ENCODE measurements at places on chromosomes 16 and 17.
A peak's percentile ranks its signal among the peaks of the same experiment; 100 is the strongest.

GRCh38 chr17:4854111-4854681 is 21.1 kb downstream of the MINK1 start:
- DNase-seq: peak; percentile 66

DNA sequence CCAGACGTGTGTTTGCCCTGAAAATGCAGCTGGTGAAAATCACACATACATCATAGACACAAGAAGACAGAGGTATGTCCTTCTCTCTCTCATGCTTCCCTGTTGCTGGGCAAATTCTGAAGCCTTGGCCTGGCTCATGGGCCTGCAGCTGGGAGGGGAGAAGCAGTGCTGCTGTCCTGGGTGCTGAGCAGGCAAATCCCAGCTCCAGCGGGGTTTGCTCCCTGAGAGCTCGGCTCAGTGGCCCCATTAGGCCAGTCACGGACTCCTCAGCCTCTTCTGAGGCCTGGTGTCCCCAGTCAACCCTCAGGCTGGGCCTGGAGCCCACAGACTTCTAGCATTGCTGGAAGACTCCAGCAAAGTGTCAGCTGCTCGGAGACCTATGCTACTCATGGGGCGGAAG is 11.7 kb downstream of the RHBDL3 start:
- peak; percentile 61 for DNase-seq

DNA sequence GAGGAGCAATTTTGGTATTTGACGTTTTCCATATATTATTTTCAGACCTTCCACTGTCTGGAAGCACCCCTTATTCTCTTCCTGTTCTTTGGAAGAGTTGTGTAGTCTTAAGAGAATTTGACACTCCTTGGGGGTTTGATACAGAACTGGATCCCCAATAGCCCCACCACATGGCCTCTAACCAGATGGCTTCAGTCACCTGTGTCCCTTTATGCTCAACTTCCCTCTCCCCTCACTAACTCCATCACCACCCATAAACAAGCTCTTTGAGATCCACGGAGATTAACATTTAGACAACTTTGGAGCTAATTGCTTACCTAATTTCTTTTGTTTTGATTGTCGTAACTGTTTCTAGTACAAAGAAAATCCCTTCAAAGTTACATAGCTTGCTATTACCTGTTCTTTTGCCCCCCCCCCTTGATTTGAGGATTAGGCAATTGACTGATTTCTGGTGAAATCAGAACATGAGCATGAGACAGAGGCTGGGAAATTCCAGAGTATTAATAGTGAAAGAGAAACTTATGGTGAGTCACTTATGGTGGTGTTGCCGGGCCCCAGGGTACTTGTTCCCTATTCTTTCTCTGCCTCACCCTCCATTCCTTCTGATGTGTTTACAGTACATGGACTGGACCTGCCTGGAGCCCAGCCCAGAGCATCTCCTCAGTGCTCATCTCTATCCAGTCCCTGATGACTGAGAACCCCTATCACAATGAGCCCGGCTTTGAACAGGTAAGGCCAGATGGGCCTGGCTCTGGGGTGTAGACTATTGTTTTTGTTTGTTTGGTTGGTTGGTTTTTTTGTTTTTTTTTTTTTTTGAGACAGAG is 7.5 kb downstream of the UBE2Z start:
- peak; percentile 93 for DNase-seq

DNA sequence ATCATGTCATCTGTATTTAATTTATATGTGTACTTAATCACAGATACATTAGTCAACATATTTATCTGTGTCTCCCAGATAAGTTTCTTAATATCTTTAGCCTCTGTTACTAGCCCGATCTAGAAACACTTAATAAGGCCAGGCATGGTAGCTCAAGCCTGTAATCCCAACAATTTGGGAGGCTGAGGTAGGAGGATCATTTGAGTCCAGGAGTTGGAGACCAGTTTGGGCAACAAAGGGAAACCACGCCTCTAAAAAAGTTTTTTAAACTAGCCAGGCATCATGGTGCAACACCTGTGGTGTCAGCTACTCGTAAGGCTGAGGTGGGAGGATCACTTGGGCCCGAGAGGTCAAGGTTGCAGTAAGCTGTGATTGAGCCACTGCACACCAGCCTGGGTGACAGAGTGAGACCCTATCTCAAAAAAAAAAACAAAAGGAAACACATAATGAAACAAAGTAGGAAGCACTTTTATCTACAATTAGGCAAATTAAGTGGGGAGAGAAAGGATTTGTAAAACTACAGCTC is 9.4 kb downstream of the SKA2 start:
- no peak for DNase-seq

DNA sequence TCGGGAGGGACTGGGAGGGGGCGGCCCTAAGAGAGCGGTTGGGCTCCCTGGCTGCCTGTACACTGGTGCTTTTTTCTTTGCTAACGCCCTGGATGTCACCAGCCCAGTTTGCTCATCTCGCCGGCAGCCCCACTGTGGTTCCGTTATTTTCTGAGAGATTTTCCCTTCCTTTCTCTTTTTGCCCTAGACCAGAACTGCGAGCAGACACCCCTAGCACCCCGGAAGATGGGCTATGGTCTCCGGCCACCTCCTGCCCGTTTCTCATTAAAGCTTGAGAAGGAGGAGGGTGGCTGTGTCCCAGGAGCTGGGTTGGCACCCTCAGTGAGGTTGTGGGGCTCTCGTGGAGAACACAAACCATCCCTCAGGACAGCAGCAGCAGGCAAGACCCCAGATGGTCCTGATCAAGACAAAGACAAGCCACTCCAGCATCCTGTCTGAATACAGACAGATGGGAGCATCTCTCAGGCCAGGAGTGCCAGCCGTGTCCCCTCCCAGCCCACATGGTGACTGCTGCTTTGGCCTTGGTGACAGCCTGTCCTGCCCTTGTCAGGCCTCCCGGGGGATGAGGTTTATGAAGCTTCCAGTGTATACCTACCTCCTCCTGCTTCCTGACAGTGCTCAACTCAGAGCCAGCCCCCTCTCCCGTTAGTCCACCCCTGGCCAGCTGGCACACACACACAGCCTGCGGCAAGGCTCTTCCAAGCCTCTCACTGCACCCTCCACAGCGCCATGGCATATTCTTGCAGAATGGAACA is 77.2 kb downstream of the KCNJ12 start:
- DNase-seq: no peak

DNA sequence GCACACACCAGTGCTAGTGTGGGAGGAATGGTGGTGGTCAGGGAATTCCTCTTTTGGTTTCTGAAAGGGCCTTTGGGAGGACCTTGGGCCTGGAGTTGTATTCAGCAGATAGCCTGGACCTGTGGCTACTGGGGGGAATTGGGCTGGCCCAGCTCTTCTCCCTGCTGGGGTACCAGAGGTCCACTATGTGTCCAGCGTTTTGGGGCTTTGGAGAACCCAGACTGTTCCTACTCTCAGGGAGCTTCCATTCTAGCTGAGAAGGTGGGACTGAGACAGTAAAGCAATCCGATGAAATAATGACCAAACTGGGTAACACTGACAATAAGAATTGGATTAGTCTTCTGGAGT is 2.4 kb downstream of the EPN3 start:
- DNase-seq: no peak

DNA sequence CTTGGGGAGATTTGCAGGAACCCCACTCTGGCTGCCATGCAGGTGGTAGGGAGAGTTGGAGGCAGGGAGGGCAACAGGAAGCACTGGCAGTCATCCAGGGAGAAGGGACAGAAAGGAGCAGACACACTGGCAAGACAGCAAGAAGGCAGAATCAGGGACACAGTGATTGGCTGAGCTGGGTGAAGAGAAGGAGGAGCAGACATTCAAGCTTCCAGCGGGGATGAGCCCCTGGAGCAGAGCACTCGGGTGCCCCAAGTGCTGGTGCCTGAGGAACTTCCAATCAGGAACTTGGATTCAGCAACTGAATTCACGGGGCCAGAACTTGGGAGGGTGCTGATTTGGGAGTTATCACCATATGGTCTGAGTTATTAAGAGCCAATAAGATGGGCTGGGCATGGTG is 6.3 kb upstream of the ITGA3 start:
- no peak for DNase-seq

- no peak for DNase-seq
Measured at GRCh38 chr16:78549366-78549765, 449.9 kb downstream of the WWOX start.

- DNase-seq: peak; percentile 91
Measured at GRCh38 chr17:28576758-28577465, at the start of gene ALDOC. ALDOC (minus strand) TSS chr17:28576895; CDS start chr17:28575532, 1,363 bp downstream.

- no peak for DNase-seq
Measured at GRCh38 chr16:52852978-52853377, 199.7 kb downstream of the CHD9NB start.

DNA sequence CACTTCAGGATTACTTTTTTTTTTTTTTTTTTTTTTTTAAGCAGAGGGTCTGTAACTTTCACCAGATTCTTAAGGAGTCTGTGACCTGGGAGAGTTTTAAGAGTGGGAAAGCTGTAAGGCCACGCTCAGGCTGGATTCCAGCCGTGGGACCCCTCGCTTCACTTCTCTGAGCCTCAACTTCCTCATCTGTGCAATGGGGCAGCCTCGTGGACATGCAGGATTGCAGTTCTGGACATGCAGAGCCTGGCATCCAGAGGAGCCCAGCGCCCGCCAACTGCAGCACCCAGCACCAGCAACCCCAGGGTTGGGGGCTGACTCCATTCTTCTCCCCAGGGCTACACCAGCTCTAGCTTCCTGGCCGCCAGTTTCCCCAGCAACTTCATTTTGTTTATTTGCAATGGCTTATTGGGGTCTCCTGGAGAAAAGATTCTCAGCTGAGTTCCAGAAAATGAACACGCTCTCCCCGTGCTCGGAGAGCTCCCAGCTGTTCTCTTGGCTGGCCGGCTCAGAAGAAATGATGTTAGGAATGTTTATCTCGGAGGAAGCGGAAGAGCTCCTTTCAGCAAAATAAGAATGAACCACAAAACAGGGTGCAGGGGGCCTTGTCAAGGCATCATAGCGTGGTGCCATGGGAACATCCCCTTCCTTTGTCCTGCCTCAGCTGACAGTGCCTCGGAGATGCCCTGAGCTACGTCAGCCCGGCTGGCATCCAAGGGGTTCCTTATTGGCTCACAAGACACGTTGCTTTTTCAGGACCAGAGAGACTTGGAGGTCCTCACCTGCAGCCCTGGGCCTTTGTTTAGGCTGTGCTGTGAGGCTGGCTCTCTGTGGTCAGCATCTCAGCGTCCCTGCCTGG is 22.9 kb upstream of the ZCCHC14 start:
- no peak for DNase-seq

DNA sequence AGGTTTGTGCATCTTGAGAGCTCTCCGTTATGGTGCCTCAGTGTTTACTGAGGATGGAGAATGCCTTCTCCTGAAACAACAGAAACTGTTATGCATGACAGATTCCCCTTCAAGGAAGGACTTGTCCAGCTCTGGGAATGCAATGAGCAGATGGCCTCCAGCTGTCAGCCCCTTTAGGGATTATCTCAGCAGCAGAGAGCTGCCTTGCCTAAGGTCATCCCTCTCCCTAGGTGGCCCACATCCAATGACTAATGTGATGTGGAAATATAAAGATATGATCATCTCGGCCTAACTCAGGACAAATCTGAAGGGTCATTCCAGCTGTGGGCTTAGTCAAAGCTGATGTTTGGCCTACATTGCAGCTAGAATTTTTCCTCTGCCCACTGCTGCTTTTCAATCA is 214.3 kb upstream of the N4BP1 start:
- DNase-seq: no peak

DNA sequence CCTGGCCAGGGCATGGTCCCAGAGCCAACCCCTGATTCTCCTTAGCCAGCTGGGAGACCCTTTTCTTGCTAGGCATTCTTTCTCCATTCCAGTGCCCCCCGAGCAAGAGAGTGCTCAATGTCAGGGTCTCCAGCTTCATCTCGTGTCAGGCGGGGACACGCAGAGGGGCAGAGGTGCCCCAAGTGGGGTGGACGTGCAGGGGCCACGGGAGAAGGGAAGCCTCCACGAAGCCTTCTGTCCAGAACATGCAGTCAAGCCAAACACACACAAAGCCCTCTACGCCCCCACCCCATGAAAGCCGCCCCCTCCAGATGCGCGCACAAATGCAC is 852 bp downstream of the GPR139 start:
- DNase-seq: no peak

GRCh38 chr17:38604479-38605403 is 1.0 kb downstream of the SRCIN1 start:
- no peak for DNase-seq

DNA sequence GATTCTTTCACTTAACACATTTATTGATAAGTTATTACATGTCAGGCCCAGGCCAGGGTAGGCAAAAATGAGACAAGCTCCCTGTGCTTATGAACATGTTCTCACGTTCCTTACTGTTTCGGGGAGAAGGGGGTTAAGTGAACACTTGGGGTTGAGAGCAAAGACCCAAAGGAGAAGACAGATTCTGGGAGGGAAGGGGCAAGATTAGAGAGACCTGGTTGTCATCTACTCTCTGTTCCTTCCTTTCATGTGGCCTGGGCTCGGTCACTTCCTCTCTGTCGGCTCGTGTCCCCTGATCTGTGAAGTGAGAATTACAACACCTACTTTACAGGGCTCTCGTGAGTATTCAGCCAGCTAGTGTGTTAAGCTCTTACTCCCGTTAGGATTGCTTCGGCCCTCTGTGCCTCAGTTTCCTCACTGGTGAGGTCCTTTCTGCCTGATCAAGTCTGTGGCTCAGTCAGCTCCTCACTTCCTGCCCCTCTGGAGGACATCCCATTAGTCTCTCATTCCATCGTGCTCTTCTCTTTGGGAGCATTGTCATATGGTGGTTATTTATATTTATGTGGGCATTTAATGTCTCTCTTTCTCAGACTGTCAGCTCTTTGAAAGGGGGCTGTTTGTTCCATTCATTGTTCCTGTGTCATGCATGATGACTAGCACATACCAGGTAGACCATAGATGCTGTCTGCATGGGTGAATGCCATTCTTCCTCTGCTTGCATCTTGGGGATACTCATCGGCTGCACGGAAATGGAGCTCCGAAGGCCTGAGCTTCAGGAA is 38.9 kb downstream of the PLCG2 start:
- DNase-seq: no peak

DNA sequence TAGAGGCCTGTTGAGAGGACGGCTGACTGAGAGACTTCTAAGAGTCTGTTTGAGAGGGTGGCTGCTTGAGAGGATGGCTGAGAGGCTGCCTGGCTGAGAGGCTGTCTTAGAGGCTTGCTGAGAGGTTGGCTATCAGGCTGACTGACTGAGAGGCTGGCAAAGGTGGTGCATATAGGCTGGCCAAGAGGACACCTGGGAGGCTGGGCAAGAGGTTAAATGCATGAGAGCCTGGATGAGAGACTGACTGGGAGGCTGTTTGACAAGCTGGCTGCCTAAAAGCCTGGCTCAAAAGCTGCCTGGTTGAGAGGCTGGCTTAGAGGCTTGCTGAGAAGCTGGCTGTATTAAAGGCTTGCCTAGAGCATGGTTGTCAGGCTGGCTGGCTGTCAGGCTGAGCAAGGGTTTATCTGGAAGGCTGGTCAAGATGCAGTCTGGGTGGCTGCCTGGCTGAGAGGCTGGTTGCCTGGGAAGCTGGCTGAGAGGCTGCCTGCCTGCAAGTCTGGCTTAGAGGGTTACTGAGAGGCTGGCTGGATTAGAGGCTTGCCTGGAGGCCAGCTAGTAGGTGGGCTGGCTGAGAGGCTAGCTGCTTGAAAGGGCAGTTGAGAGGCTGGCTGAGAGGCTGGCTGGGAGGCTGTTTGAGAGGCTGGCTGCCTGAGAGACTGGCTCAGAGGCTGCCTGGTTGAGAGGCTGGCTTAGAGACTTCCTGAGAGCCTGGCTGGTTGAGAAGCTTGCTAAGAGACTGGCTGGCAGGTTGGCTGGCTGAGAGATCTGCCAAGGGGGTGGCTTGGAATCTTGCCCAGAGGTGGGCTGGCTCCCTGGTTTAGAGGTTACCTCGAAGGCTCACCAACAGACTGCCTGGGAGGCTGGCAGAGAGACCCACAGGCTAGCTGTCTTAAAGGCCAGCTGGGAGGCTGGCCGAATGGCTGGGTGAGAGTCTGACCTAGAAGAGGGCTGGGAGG is 38.3 kb upstream of the ACSM2B start:
- no peak for DNase-seq

Data from IMR-90 (cell line).